Stimulated activated CD4-positive, alpha-beta T cell treated with anti-CD3 and anti-CD28 coated beads, Interleukin-2, amount 100 ng/mL, for 24 hours (primary cell): ENCODE measurements at places on chromosomes 4 and X.

- DNase-seq, result no peak
Observed at GRCh38 chr4:151469970-151470369, 61.0 kb downstream of the FHIP1A start.

DNA sequence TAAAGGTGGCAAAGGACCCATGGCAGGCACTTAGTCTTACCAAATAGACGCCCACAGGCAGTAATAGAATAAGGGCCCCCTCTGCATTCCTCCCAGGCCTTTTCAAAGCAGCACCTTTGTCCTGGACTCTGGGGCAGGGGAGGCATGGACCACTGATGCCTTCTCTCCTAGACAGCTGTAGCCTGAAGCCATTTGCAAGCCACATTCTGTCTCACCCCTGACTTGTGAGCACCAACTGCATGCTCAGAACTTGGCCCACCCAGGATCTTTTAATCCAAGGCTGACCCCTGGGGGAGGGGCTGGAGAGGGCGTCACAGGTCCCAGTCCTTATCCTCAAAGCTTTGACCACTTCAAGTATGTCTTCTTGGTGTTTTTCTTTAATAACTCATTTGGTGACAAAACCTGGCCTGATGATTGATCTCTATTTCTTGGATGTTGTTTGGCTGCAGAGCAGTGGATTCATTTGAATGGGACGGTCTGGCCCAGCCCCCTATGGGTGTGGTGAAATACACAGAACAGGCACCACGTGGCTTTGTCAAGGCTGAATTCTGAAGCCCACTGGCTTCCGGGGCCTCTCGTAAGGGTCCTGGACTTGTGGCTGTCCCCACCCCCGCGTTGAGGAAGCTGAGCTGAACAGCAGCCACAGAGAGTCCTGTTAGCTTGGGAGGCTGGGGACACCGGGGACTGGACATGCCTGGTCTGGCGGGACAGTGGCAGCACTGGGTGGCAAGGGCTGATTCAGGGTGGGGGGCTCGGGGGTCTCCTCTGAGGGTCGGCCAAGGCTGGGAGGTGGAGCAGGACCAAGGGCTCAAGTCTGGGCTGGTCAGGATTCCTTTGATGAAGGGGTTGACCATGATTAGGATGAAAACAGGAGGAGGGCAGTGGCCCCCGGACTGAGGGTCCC is 36.6 kb downstream of the ADRA2C start:
- DNase-seq, result no peak

DNA sequence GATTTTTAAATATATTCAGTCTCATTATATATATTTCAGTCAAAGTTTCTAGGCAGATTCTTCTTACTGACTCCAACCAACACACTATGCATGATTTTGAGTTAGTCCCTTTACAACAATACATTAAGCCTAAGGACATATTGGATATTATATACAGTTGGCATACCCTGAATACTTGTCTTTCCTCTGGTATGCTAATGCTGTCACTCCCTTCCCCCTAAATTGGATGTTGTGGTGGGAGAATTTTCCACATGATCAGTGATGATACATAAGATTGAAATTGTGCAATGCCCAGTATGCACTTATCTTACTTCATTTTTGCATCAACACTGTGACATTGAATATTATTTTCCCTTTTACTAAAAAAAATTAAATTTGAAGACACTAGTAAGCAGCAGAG is 935.2 kb downstream of the PCDH7 start:
- no peak for DNase-seq

GRCh38 chrX:70998411-70999027 is 67.6 kb upstream of the SLC7A3 start:
- DNase-seq, result no peak

GRCh38 chr4:152926959-152927358 is 9.2 kb upstream of the FHDC1 start:
- no peak for DNase-seq

DNA sequence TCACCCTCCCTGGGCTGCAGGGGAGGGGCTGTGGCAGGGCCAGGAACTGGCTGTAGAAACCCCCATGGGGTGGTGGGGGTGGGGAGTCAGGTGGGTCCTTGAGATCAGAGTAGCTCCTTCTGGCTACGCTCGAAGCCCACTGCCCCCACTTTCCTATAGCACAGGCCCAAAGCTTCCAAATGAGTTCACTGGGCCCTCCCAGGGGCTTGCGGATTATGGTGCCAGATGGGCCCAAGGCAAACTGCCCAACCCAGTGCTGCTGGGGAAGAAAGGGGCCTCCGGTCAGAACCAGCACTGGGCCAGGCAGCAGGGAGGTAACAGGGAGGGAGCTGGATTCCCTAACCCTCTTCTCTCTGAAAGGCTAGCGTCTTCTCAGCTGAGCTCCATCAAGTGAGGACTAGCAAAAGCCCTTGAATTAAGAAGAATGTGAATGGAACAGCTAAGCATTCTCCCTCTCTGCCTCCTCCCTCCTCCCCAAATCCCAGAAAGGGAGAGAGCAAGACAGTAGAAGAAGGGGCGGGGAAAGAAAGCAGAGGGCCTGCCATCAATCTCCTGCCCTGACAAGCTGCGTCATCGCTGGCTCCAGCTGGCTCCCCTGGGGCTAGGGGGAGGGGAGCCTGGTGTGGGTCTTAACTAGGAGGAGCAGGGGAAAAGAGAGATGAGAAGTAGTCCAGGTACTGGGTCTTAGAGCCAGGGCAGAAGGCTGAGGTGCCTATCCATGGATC is 34.7 kb downstream of the FRMPD3 start:
- no peak for DNase-seq

GRCh38 chrX:16653424-16653823 is 3.5 kb downstream of the S100G start:
- DNase-seq, result no peak
